Stimulated activated CD4-positive, alpha-beta T cell treated with anti-CD3 and anti-CD28 coated beads, Interleukin-15, amount 100 ng/mL, for 1 hour (primary cell): ENCODE measurements at places on chromosomes 1 and 21.

- DNase-seq: no peak
Measured at GRCh38 chr1:19650416-19651140, 6.5 kb downstream of the NBL1 start.

GRCh38 chr1:240768979-240769378 is 157.0 kb upstream of the GREM2 start:
- DNase-seq: no peak

GRCh38 chr1:14923727-14924452 is 229.7 kb upstream of the TMEM51 start:
- DNase-seq: no peak

GRCh38 chr1:103514920-103515503 is 10.5 kb upstream of the RNPC3 start:
- DNase-seq: no peak

- no peak for DNase-seq
Measured at GRCh38 chr1:47230692-47231300, 1.2 kb downstream of the TAL1 start.

DNA sequence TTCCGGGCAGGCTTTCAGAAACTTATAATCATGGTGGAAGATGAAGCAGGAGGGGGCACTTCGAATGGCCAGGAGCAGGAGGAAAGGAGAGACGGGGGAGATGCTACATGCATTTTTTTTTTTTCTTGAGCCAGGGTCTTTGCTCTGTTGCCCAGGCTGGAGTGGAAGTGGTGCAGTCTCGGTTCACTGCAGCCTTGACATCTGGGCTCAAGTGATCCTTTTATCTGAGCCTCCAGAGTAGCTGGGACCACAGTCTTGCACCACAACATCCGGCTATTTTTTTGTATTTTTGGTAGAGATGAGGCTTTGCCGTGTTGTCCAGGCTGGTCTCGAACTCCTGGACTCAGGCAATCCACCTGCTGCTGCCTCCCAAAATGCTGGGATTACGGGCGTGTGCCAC is 61.6 kb downstream of the SELENOF start:
- no peak for DNase-seq

- DNase-seq: no peak
Measured at GRCh38 chr1:39620659-39621165, 18.7 kb downstream of the HEYL start.

GRCh38 chr1:205451202-205451601 is 4.6 kb downstream of the BLACAT1 start:
- no peak for DNase-seq

- no peak for DNase-seq
Measured at GRCh38 chr1:195158091-195158490, 1450.1 kb downstream of the KCNT2 start.

DNA sequence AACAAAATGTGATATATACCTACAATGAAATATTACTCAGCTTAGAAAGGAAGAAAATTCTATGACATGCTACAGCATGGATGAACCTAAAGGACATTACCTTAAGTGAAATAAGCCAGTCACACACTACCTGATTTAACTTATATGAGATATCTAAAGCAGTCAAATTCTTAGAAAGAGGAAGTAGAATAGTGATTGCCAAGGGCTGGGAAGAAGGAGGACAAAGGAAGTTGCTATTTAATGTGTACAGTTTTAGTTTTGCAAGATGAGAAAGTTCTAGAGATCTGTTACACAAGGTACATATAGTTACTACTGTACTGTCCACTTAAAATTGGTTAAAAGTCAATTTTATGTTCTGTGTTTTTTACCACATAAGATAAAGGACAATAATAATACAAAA is 87.5 kb upstream of the KCTD3 start:
- DNase-seq: no peak

DNA sequence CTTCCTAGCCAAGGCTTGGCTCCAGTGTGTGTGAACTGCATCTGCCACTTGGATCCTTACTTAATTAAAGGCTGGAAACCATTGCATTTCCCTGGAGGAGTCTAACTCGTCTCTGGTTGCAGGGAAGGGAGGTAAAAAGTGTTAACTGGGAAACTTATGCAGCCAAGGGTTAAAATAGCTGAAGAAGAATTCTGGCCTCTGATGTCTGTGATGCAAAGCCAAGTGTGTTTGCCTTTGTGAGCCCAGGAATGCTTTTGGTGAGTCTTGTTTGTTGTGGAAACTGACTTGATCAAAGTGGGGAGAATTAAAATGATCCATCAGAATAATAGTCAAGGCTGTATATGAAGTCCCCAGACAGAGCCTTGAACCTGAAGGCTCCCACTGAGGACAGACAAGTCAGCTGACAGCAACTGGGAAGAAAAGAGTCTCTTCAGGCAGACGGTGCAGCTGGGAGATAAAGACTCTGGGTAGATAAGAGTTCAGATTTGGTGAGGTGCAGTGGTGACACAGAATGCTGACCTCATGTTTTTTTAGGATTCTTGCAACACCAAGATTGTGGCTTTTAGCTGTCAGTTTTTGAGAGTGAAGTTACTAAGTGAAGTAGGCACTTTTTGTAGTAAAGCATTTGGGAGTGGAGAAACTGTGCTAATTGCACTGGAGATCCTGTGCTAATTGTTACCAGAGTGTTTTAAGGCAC is 59.5 kb upstream of the WLS start:
- DNase-seq: no peak

DNA sequence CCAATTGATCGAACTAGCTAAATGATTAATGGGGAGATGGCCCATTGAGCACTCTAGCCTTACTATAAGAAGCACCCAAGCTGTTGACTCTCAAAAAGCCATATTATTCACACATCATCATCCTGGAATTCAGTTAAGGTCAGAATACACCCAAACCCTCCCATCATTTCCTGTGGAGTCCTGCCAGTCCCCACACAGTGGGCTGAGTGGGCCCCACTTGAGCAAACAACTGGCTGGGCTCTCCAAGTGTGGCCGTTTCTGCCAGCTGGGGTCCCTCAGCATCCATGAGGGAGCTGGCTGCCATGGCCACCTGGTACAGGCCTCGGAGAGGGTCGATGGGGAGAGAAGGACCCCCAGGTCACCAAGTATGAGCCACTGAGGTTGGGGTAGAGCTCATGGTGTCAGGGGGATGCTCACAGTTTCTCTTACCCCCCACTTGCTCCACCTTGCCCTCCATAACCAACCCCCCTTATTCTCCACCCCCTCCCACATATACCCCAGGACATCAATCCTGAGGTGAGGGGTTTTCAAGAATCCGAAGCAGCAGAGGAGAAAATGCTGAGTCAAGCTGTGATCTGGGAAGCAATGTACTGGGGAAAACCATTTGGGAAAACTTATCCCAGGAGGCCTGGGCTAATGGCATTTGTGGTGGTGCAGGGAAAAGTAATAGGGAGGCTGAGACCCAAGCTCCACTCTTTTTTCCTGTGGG is 60.3 kb downstream of the UBE2T start:
- DNase-seq: no peak

DNA sequence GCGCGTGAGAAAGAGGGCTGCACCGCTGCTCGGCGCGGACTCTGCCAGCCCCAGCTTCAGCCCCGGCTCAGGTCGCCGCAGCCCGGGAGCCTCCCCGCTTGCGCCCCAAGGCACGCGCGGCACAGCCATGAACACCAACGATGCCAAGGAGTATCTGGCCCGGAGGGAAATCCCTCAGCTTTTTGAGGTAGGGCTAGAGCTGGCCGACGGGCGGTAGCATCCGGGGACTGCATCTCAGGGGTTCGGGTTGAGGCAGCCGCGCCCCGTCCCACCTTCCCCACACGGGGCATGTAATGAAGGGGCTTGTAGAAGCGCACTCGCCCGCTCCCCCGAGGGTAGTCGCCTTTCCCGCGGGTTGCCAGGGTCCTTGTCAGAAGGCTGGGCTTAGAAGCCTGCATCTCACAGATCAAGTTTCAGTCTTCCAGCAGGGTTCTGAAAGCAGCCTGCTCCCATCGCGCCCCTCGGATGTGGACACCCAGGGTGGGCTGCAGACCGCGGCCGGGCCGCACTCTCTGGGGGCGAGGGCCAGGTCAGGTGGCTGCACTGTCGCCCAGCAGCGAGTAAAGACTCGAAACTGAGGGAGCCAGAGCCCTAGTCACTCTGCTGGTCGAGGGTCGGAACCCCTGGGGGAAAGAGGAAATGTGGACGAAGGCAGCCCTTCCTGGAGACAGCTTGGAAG is 507 bp downstream of the AK5 start:
- peak; percentile 14 for DNase-seq

- DNase-seq: no peak
Measured at GRCh38 chr1:26856604-26857469, 6.1 kb upstream of the SFN start.

- DNase-seq: no peak
Measured at GRCh38 chr1:212607206-212607912, 1.2 kb upstream of the ATF3 start.

GRCh38 chr1:225427235-225428067 is at the start of gene LBR:
LBR (minus strand) TSS chr1:225428038; CDS start chr1:225424075, 3,963 bp downstream.
- DNase-seq: no peak

GRCh38 chr1:43432171-43432860 is 21.4 kb downstream of the HYI start:
- DNase-seq: no peak

DNA sequence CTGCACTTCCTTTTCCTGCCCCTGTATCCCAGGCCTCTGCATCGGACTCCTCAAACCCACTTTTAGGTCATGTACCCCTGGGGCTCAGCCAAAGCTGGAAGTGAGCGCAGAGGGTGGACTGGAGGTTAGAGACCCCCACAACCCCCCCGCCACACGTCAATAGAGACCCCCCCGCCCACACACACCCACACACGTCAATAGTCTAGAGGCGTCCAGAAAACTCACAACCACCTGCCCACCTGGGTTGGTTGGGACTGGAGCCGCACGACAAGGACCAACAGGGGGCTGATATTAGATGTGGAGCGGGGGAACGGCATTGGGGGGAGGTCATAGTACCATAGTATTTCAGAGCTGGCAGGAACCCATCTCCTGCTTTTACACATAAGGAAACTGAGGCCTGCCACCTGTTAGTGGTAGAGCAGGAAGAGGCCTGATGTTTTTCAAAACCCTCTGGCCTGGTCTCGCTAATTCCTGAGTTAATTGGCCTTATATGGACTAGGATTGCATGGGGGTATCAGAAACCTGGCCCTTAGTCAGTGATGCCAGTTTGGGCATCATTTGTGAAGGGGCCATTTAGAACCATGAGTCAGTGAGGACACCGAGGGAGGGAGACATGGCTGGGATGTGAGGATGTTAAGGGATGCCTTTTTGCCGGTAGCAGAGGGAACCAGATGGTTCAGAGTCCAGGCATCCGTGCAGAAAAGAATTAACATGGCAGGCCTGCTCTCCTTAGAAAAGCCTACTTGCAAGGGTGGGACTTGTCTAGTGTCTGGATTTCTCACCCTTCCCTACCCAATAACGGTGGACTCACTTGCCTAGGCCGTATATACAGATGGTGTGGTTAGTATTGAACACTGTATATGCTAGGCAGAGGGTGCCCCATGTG is 1.1 kb downstream of the NENF start:
- no peak for DNase-seq

DNA sequence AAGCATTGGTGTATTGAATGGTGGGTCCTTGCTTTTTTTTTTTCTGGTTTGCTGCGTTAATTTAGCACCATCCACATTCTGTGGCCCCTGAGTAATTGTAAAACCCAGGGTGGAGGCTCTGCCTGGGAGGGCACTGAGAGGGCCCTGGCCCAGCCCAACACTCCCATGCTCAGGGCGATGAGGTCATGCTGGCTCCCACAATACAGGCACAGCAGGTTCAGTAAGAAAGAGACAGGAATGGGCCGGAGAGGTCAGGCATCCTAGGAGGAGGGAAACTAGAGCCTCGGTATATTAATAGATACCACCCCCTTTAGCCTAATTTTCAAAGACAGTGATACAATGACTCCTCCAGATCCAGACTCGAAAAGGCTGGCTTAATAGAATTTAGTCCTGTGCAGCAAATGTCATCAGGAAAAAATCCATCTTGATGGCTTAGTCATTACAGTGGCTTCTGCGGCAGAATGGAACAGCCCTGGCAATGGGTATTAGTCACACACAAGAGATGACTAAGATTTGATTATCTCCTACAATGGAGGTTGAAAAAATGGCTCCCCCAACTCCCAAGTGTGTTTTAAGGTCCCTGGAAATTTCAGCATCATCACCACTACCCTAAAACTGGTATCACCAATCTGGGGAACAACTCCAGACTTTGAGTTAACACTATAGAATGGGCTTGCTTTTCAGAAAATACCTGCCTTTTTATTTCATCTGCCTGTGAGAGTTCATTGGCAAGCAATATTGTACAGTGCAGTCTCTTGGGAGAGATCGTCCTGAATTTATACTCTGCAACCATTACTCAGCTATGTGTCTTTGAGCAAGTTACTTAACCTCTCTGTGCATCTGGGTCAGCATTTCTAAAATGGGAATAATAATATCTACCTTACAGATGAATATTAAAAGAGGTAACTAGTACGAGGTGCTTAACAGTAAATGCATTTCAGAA is 43.9 kb upstream of the LYST start:
- no peak for DNase-seq

GRCh38 chr21:38561205-38561604 is 62.9 kb upstream of the ERG start:
- no peak for DNase-seq

DNA sequence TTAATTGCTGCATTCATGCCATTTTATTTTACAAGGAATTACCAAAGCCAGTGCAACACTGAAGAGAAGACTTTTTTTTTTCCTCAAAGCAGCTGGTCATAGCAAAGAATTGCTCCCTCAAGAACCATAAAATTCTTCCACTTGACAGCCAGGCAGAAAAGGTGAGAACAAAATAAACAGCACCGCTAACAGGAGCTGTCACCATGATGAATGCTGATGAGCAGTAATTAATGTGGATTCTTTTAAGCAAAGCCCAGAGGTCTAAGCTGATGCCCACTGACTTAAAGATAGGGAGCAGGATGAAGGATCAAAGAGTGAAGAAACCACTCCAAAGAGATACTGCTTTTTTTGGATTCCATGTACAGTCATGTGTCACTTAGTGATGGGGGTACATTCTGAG is 428.4 kb downstream of the BRINP3 start:
- DNase-seq: no peak

DNA sequence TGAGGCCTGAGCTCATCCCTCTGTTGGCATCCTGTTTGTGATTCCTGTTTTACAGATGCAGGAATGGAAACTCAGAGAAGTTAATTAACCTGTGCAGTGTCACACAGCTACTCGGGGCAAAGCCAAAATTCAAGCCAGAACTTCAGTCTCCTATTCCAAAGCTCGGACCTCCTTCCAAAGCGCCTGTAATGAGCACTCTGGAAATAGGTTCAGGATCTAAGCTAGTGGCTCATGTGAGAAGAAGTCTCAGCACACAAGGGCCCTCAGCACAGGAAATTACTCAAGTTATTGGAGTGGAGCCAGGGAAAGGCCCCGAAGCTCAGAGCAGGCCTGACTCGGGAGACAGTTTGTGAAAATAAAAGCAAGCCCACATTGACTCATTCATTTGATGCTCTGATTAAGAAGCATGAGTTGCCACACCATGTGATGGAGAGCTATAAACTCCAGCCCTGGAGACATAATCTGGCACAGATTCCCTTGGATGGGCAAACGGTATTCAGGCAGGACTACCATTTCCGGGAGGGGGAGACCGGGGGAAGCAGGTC is 50.6 kb upstream of the LYST start:
- peak; percentile 35 for DNase-seq

- DNase-seq: no peak
Measured at GRCh38 chr1:65209005-65209885, 61.2 kb downstream of the AK4 start.
